ENCODE measurements at places on chromosomes 6 and 20.

GRCh38 chr6:75657327-75657726 lies 55.6 kb downstream of the SENP6 start:
- no peak for DNase-seq

GRCh38 chr20:9514461-9515213 lies at the start of gene LAMP5:
TSS of gene LAMP5 (plus strand) at chr20:9514590. CDS start at chr20:9514853, 263 bp downstream.
- DNase-seq, result peak; percentile 70

GRCh38 chr6:37579444-37580067 lies 79.9 kb upstream of the CCDC167 start:
- DNase-seq, result no peak

DNA sequence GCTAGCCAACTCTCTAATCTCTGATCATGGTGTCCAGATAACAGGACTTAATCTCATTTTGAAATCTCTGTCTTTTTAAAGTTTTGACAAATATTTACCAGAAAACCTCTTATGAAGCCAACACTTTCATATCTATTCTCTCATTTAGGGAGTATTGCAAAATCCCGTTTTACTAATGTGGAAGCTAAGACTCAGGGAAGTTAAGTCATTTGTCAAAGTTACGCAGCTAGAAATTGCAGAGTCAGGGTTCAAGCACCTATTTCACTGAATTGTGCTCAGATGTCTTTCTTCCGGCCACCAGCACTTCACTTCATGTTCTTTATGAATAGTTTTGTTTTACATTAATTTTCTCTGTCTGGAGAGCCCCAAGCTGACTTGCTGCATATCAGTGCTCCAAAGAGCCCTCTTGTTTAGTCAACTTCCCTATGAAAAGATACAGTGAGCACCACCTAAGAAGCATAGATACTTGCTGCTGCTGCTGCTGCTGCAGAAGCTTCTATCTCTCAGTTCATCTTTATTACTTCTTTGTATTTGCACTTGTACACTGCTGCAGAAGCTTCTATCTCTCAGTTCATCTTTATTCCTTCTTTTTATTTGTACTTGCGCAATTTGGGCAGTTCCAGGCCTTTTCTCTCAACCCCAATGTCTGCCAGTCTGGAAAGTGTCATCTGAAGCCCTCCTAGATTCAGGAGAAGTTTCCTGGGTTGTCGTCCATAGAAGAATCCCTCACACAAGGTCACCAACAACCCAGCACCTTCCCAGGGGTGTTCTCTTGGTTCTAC lies 329.7 kb downstream of the MAFB start:
- no peak for DNase-seq

- no peak for DNase-seq
These were observed 159.7 kb downstream of the BTBD9 start for GRCh38 chr6:38480036-38480435.

- DNase-seq, result no peak
These were observed 38.7 kb downstream of the IGF2R start for GRCh38 chr6:160007611-160008010.

- DNase-seq, result no peak
These were observed 31.0 kb upstream of the SALL4 start for GRCh38 chr20:51833326-51833725.

GRCh38 chr6:30259140-30260035 lies 46.2 kb upstream of the TRIM26 start:
- DNase-seq, result peak; percentile 77

DNA sequence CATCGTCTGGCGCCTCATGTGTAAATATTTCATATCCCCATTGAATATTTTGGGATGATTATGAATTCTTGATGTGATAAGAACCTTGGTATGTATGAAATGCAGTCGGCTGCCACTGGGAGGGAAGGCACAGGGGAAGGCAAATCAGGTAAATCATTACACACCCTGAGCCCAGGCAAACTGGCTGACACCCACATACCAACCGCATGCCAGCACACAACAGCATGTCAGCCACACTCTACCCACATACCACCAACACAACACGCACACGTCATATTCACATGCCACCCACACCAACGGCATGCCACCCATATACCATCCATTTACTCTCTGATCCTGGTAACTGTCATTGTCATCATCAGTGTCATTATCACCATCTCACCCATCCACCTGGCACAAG lies 28.3 kb upstream of the MDGA1 start:
- DNase-seq, result no peak

- no peak for DNase-seq
These were observed 265.8 kb upstream of the TCF21 start for GRCh38 chr6:133623065-133623464.

- no peak for DNase-seq
These were observed 192.0 kb downstream of the GRIK2 start for GRCh38 chr6:101585501-101585900.

- peak; percentile 70 for DNase-seq
These were observed 88.0 kb downstream of the SCML4 start for GRCh38 chr6:107735906-107736635.

DNA sequence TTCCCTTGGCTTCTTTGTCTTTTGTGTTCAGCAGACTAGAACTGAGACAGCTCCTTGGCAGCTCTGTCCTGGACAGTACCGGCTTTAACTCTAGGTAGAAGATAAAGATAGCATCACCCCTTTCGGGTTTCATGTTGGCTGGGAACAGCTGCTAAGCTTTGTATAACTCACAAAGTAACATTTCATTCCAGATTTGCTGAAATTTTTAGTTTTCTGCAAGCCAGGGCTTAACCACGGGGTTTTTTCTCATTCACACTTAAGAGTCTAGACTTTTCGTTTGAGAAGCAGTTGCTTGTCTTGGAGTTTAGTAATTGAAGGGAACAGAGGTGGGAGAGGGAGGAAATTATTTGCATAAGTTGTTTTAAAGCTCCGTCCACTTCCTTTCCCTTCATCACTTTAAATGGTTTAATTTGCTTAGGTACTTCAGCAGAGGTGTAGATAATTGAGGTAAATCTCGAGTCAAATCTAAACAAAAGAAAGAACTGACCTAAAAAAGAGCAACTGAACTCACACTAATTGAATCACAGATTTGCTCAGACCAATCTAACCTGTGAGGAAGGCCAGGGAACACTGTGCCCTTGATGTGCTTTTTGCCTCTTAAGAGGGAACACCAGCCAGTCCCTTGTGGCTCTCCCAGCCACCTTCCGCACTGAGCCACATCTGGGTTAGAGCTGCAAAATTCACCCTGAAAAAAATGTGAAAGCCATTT lies 48.3 kb downstream of the RREB1 start:
- DNase-seq, result no peak

- no peak for DNase-seq
These were observed 18.0 kb upstream of the BCAS1 start for GRCh38 chr20:54088430-54088829.

- no peak for DNase-seq
These were observed 52.9 kb downstream of the EDN1 start for GRCh38 chr6:12343122-12343439.

GRCh38 chr6:43937236-43938177 lies 167.5 kb downstream of the VEGFA start:
- DNase-seq, result no peak

GRCh38 chr6:106444777-106445507 lies 84.4 kb downstream of the CRYBG1 start:
- peak; percentile 75 for DNase-seq

- peak; percentile 26 for DNase-seq
These were observed 172.7 kb upstream of the MARCKS start for GRCh38 chr6:113684382-113684901.

DNA sequence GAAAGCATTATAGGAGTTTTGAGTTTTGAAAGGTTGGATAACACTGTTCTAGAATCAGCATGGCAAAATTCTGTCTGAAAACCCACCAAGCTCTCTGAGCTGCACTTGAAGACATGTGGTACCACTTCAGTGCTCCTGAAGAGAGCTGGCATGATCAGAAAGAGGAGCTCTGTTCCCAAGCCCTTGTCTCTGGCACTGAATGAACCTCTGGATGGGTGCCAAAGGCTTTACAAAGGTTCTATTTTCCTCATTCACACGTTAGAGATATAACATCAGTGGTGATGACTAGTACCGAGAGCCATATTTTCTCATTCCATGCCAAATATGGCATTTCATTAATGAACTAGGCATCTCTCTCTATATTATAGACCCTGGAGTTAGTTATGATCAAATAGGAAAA lies 301.8 kb upstream of the ID4 start:
- no peak for DNase-seq

DNA sequence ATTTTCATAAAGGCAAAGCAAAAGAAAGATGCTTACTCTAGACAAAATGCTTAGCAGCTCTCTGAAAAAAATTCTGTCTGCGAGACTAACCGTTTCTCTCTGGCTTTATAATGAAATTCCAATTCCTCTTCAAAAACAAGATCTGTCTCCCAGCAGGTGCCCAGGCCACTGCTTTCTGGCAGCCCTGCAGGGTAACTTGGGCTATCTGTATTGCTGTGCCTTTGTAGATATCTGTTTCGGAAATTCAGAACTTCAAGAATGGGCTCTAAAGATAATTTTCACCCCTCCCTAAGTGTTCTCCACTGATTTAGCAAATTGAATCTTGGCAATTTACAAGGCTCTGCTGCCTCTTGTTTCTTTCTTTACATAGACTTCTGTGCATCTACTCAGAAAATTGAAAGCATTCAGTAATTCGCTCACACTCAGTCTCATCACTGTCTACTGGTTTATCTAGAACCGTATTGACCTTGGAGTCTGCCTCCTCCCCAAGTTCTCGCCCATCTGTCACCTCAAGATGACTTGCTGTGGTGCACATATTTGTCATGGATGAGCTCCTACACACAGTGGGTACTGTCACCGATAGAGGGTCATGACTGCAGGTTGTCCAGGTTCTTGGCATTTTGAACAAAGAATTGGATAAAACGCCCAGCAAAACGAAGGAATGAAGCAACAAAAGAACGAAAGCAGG lies 26.4 kb upstream of the FABP7 start:
- DNase-seq, result no peak

DNA sequence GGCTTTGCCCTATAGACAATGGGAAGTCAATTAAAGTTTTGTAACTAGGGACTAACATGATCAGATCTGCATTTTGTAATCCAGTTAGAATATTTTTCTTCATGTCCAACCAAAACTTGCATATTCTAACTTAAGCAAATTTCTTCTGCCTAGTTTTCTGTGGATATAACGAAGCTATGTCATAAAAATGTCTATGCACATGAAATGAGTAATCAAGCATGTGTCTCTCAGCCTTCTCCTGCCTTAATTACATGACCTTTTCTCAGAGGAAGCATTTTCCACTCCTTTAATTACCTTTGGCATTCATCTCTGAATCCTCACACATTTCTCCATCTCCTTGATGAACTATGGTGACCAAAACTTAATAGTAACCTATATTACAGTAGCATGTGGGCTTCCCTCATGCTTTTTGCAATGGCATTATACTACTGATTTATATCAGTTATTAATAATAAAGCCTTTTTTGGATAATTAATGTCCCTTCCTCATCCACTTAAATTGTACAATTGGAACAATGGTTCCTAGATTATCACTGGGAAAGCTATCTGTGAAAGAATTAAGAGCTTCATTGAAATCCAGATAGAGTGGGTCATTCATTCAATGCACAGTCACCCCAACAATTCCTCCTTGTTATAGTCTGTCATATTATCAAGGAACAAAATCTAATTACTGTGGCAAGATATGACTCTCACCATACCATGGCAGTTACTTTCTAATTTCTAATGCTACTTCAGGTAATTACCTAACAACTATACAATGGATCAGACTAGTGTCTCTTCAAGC lies 19.1 kb upstream of the FBXO9 start:
- DNase-seq, result no peak

DNA sequence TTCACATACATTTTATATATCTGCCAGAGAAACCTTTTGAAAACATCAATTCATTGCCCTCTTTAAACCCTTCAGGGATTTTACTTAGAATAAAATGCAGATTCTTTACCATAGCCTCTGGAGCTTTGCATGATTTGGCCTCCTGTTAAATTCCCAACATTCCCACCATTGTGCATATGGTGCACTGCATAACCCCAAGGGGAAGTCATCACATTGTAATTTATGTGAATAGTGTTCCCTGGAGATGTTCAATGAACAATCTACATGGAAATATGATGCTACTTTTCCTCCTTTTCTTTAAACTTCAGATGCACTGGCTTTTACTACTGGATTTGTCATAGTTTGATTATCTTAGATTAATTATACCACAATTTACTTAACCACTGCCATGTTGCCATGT lies 94.7 kb downstream of the PHF3 start:
- DNase-seq, result no peak

DNA sequence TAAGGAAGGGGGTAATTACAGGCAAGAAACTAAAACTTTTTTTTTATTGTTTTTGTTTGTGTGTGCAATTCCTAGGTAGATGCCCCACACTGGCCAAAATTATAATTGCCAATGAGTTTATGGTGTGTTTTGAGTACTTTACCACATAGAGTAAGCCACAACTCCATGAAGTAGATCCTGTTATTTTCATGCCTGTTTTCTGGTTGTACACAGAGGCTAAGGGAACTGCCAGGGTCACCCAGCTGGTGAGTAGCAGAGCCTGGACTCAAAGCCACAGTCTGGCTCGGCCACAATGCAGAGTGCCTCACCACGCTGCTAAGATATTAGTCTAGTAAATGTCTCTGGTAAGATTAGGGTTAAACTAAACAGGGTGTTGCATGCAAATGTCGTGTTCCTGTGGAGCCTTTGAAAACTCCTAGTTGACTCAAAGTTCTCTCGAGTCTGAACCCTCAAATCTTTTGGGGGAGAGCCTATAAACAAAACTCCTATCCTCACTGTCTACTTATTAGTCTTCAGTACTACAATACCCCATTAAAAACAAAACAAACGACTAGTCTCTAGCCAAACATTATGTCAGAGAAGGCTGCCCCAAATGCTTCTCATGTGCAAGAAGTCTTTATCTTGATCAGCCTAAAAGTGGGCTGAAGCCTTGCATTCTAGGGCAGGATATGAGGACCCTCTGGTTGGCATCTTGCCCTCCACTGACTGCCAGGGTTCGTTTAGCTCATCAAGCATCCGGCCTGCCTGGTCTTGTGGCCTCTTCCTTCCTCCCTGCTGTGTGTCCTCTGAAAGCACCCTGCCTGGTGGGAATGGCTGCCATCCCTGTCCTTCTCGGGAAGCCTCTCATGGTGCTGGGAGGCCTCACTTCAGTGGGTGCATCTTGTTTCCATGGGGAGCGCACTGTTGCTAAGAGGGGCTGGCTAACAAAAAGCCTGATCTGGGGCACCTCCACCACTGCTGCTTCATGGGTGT lies 4.2 kb downstream of the DUSP22 start:
- peak; percentile 64 for DNase-seq

DNA sequence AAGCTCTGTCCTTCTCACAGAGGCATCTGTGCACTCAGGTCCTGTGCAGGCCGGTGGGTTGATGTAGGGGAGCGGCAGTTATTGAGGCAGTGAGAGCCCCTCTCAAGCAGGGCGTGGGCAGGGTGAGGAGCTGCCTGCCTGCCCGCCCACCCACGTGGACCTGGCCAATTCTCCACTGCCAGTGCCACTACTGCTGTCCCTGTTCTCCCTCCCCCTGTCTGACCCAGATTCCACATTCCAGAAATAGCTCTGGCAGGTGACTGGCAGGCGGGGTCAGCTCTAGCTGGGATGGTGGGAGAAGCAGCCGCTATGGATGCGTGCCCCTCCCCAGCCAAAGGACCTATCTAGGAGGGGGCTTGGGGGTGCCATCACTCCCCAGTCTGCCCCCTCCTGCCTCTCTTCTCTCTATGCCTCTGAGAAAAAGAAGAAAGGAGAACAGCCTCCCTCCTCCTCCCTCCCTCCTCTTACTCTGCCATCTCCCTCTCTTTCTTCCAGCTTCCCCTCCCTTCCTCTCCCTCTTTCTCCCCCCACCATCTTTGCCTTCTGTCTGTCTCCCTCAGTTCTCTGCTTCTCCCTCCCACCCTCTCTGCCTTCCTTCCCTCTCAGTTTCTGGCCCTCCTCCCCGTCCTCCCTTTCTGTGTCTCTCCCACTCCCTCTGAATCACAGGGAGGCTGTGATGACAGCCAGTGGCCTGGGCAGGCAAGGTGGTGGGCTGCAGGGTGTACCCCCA lies 86.5 kb upstream of the MYL9 start:
- DNase-seq, result no peak
